ENCODE measurements at places on chromosomes 5 and 9.

DNA sequence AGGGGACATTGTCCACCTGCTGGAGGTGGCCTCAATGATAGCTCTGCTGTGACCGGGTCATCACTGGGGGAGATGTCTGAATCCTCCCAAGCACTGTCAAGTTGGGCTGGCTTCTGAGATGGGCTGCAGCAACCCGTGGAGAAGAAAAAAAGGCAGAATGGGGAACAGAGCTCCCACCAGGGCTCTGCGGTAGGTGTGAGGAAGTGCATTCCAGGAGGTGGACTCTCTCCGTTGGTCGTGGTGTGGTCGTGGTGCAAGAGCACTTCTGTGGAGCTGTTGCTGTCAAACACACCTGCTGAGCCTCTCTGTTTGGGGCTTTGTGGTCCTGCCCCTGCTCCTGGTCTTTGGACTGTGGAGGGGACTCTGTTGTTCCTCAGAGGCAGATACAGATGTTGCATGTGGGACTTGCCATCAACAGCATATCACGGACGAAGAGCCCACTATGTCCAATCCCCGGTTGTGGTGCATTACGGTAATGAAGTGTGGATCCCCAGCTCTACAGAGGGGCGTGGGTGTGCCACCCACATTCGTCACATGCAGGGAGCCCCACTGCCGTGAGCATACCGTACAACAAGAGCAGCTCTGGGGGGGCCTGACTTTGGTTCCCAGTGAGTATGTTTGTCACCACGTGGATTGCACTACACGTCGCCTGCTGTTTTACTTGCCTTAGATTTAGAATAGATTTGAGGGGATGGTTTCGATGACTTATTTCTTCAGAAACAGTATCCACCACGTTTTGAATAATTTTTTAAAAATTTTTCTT lies 36.0 kb upstream of the PITX1 start:
- DNase-seq: no peak

GRCh38 chr5:55402199-55402598 lies 94.4 kb downstream of the MTREX start:
- no peak for DNase-seq

GRCh38 chr5:126659805-126660482 lies 59.2 kb downstream of the PHAX start:
- no peak for DNase-seq

- no peak for DNase-seq
These were observed 18.7 kb upstream of the HMHB1 start for GRCh38 chr5:143793249-143793648.

- no peak for DNase-seq
These were observed 338.4 kb downstream of the DNAH5 start for GRCh38 chr5:13606051-13606450.

- DNase-seq: no peak
These were observed 16.7 kb upstream of the TAF11L2 start for GRCh38 chr5:17481378-17481777.

DNA sequence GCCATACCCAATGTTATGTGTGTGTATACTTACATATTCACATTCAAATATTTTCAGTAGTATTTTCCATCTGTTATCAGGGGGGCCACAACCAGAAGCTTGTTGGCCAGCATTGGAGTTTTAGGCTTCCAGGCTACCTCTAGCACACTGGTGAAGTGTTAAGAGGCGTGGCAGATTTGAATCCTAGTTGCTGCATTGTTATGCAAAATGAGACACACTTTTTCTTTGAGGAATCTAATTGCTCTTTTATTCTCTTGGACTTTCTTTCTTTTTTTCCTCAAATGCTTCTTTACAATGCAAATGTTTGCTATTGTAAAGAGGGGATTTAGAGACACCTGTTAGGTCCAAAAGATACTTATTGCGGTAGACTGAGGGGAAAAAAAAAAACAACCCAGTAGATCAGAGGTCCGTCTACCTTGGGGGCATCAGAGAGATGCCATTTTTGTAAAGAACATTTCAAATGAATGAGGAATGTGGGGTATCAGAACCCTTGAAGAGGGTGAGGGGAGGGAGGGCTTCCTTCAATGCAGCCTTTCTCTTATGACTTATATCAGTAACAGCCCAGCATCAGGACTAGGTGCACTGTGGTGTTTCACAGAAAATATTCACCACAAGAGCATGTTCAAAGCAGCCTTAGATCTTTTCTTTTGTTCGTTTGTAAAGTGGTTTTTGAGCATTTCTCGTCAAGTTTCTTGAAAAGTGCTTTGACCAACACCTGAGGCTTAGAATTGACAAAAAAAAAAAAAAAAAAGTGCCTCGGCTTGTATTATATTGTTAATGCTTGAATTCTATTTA lies 3.8 kb downstream of the SMARCA2 start:
- DNase-seq: no peak

GRCh38 chr5:92505145-92505544 lies 1075.9 kb downstream of the NR2F1-AS1 start:
- DNase-seq: no peak

- DNase-seq: no peak
These were observed 313.5 kb upstream of the PDE4D start for GRCh38 chr5:60207040-60207439.

- DNase-seq: peak; percentile 68
These were observed 809 bp downstream of the SLC44A1 start for GRCh38 chr9:105245029-105245890.

- no peak for DNase-seq
These were observed 127.3 kb downstream of the NUDT12 start for GRCh38 chr5:103435136-103435889.

DNA sequence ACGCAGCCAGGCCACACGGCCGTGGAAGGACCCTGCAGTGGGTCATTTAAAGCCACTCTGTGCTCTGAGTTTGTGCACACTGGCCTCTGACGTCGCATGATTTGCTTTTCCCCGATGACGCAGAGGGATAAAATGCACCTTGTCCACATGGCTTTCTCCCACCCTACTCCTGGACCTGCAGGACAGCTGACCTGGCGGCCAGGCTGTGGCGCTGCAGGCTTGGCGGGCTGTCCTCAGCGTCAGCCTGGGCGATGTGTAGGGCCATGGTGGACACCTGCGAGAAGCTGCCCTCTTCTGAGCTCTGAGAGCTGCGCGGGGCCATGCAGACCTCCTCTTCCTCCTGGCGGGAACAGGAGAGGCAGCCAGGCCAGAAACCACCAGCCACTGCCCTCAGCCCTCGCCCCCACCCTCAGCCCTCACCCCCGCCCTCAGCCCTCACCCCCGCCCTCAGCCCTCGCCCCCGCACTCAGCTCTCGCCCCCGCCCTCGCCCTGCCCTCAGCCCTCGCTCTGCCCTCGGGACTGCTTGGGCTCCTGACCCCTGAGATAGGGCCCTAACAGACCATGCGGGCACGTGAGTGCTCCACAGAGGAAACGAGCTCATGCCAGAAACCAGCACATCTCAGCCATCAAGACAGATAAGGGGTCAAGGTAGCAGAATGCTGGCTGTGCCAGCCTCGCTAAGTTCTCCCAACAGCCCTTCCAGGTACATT lies 20.0 kb upstream of the SCGB3A1 start:
- DNase-seq: no peak

DNA sequence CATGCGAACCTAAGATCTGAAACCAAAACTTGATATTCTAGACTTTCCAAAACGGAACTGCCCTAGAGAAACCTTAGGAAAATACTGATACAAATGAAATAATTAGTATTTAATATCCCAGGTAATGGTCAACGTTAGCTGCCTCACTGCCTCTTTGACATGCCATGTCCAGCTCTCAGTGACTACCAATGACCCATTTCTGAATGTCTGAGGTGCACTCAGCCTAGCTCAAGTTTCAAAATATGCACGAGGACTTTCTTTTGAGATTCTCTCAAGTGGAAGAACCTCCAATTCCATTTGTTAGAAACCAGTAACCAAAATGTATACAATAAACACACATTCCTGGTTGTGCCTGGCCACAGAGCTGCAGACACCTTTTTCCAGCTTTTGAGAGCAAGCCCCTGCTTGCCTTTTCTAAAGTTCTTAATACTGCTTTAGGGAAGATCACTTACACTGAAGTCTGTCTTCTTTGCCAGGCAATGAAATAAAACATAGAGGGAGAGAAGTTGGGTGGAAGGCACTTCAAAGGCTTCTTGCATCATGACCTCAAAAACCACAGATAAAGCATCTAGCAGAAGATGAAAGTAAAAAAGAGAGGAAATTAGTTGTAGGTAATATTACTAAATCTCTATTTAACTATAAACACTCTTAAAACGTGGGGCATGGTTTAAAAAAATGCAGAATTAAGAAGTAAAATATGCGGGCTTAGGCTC lies 87.9 kb downstream of the MRPS27 start:
- no peak for DNase-seq
